Mesothelial cell of epicardium (in vitro differentiated cells): ENCODE measurements at places on chromosomes 12 and 14. TPM values are rescaled to one million over a fixed set of nuclear protein-coding genes. Genes with fewer than 3 reads are reported as not detected.

DNA sequence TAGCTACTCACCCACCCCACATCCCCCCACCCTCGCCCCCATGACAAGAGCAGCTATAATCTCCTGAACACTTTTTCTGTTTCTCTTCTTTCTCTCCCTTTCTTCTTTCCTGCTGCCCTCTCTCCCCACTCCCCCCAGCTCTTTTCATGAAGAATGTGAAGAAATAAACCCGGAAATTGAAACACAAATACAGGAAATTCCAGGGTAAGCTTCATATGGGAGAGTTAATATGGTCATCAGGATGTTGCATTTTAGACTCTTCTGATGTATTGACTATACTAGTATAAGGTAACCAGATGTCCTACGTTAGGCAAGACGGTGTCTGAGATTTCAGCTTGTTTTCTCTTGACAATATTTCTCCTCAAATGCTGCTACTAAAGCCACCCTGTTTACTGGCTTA lies 41.6 kb upstream of the LRIG3 start:
- no peaks in the 10 kb centered on the region for H3K36me3 ChIP-seq
- H3K27ac ChIP-seq: no peak overlapping the region
- H3K4me3 ChIP-seq: no peak overlapping the region
- no peak for DNase-seq
- H3K27me3 ChIP-seq: no peaks in the 10 kb centered on the region
- peaks cover 2% of the 10 kb centered on the region for H3K4me1 ChIP-seq

DNA sequence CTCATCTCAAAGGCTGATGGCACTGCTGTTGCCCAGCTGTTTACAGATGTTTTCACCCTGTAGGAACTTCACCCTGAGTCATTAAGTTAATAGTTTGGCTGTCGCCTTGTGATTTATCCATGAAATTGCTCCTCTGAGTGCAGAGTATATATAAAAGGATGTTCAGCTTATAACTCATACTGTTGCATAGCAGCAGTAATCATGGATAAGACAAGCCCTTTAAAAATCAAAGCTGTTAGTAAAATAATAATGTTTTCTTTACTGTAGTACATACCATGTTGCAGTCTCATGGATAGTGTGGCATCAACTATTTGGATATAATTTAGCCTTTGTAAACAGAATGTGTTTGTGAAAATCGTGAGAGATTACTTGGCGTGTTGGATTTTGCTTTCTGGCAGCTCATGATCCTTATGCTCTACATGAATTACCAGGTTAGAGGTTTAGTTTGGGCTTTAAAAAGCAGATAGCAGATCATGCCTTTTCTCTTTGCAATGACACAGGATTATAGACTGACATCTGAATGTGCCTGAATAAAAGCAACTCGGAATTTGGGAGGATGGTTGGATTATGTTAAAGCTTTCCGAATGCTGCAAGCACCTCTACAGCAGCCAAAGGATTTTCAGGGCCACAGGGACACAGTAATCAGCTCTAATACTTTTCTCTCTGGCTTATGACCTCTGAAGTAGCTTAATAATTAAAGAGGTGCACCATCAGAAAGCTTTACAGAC lies 279.7 kb upstream of the ATP2B1 start:
- H3K4me1 ChIP-seq: peaks cover 29% of the 10 kb centered on the region
- H3K27ac ChIP-seq: no peak overlapping the region
- no peak overlapping the region for H3K4me3 ChIP-seq
- no peaks in the 10 kb centered on the region for H3K36me3 ChIP-seq
- peaks cover 1% of the 10 kb centered on the region for H3K27me3 ChIP-seq
- DNase-seq: no peak

Gene BRI3BP
- total RNA-seq: 6.9 to 7.5 TPM (median 7.2 TPM) in 3 replicates

Gene ACSS3
- total RNA-seq: 22.9 to 24.3 TPM (median 23.4 TPM) in 3 replicates

Gene DCAF11
- total RNA-seq: 62.3 to 71.1 TPM (median 63.7 TPM) in 3 replicates

DNA sequence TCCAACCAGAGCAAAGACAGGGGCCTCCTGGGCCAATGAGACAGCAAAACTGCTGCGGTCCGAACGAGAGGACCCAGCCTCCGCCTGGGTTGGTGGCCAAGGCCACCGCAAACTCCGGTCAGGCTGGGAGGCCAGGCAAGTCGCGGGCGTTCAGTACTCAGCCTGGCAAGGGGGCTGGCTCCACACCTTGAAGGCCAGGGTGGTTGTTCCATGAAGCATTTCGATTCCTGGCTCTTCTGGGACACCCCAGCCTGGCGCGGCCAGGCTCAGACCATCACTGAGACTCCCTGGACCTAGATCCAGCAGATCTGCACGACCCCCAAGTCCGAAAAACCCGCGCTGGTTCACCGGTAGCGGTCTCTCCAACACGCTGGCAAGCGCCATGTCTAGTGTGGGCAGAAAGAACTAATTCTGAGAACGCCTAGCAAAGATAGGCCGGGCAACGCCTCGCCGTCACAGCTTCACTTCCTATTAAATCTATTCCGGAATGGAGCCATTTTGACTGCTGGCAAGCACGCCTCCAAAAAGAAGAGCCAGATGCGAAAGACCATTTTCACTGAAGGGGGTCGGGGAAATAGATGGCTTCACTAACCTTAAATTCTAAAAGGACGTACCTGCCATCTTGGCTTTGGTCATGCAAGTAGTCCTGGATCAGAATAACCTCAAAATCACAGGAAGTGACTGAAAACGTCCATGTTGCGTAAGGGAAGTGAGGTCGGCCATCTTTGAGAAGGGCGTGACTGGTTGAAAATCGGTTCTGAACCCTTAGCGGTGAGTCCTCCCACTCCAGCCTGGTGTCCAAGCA lies at the start of gene PSMB5:
Gene PSMB5 (minus strand): TSS at position 403 of the 805 bp plus-strand sequence. CDS start 19 bp downstream, at position 384.
- peaks cover 13% of the 10 kb centered on the region for H3K36me3 ChIP-seq
- H3K4me1 ChIP-seq: peaks cover 19% of the 10 kb centered on the region
- H3K27ac ChIP-seq: peak within 1 kb of the TSS; percentile 98
- no peaks in the 10 kb centered on the region for H3K27me3 ChIP-seq
- DNase-seq: peak; percentile 72
- peak within 1 kb of the TSS; percentile 96 for H3K4me3 ChIP-seq

Gene NRL
- 1.5 to 2.0 TPM (median 1.8 TPM) in 3 replicates for total RNA-seq
